Pons (tissue), 1 donor: ENCODE measurements at places on chromosomes 3 and 15.
A peak's percentile ranks its signal among the peaks of the same experiment; 100 is the strongest.

DNA sequence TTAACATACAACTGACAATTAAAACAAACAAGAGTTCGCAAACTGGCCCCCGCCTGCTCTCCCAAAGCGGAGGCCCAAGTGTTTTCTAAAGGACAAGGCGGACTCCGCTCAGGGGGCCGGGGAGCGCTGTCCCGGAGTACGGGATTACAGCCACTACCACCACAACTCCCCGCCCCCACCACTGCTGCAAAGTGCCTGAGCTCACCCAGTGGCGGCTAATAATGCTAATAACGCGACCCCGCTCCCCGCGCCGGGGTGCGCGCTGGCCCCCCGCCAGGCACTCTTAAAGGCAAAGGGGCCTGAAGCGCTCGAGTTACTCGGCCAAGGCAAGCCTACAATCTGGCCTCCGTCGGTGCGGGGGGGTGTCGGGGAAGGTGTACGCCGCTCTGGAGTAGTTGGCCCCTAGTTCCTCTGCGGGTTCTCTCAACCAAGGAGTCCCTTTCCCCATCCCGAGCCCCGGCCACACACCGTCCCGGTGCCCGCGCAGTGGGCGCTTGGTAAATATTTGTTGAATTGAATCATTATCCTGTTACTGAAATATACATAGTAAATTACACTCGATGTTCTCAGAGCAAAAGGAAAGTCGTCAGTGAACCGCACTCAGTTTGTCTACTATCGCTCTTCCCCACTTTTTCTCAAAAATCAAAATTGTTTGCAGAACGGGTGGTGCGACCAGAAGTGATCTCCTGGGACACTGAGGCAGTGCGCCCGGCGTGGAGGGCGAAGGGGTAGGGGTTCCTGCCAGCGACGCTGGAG is 827 bp downstream of the WNT5A start:
- DNase-seq = peak; percentile 39

DNA sequence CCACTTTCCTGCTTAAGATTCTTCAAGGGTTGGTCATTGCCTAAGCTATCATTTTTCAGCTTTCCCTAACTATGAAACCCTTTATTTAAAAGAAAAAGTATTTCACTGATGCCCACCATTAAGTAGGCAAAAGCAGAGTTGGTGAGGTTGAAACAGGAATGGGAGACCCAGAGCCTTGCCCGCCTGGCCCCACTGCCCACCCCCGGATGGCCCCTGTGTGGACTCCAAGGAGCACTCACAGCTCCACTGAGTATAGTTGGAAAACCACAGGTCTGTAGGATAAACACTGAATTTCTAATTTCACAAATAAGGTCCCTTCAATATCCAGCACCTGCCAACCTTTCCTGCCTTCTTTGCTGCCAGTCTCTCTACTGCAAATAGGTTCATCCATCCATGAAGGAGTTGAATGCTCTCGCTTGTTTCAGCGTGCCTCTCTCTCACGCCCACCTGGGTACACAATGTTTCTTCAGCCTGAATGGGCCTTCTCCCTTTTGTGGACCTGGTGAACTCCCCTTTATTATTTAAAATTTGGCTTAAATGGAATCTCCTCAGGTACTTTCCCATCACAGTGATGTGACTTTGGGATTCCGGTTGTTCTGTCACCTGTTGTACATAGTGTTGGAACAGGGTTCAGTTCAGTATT is 8.7 kb upstream of the ACAP2 start:
- DNase-seq = no peak

- DNase-seq = no peak
These were observed 16.1 kb upstream of the PLOD2 start for GRCh38 chr3:146177072-146177471.

DNA sequence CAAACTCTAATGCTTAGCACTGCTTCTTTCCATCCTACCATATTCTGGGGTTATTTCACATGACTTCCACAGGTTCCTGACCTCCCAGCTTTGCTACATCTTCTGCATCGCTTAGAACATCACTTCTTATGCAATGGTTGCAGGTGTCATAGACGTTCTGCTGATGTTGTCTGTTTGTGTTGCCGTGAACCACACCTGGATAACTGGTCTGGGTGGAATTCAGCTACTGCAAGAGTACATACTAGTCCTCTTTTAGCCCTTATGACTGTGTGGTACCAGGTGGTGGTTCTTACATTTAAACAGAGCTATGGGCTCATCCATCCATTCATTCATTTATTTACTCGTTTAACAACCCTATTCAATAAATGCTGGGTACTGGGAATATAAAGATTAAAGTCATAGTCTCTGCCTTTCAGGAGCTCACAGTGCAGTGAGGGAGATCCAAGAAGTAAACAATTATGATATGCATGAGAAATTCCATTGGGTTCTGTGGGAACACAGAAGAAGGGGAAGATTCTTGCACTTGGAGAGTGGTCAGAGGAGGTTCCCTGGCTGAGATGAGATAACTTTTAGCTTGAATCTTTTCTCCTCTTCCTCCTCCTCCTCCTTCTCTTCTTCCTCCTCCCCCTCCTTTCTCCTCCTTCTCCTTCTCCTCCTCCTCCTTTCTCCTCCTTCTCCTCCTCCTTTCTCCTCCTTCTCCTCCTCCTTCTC is 30.8 kb downstream of the TMEM45A start:
- no peak for DNase-seq

DNA sequence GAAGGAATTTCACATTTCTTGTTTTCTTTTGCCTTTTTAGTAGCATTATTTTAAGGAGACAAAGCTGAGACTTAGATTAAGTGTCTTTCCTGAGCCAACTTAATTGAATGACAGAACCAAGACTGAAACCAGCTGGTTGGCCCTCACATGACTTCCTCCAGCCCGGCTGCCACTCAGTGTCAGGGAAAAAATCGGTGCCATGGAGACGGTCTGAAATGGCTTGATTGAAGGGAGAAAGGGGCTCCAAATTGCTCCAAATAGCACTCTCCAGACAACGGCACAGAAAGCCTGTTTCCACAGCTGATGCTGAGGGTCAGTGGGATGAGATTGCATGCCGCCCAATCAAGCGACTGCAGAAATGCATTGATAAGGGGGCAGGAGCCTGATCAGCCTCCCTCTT is 475.2 kb upstream of the IL12A start:
- no peak for DNase-seq

DNA sequence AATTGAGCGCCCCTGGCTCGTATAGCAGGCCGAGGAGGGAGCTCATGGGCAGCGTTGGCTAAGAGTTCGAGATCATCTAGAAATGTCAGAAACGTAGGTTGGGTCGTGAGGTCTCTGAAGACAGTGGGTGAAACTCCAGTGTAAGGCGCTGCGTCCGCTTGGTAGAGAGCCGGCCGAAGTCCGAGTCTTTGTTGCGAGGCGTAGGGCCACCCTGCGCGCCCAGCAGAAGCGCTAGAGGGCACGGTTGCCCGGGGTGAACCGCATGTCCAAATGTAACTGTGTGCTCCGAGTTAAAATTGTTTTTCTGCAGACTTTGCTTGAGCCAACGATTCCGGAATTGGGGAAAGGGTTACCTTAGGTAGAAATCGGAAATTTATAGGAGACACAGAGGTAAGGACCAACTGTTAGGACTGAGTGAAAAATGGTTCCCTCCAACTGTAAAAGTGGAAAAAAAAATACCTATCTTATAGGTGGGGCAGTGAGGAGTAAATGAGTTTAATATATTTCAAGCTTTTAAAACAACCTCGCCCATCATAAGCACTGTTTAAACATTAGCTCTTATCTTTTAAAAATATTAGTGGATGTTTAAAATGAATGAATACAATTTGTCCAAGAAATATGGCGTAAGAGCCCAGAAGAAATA is 993 bp upstream of the SIAH2 start:
- DNase-seq = peak; percentile 82

GRCh38 chr15:32682977-32683630 is 34.7 kb upstream of the GREM1 start:
- no peak for DNase-seq

GRCh38 chr3:138186221-138186620 is 880 bp upstream of the ARMC8 start:
- no peak for DNase-seq

DNA sequence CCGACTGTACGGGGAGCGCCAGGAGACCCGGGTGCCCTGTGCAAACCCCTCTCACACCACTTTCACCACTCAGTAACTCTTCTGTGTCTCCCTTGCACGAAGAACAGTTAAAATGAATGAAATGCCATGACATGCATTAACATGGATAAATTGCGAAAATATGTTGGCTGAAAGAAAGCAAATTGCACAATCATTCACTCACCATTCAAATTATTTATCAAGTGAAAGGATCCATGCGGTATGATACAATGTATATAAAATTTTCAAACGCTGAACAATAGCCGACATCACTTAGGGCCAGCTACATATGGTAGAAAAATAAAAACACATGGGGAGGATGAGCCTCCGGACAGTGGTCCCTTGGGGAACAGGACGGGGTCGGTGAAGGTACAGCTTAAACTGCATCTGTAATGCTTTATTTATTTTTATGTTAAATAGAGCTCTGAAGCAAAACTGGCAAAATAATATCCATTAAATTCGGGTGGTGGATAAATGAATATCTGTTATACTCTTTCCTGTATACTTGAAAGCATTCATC is 45.9 kb downstream of the SLC12A8 start:
- DNase-seq = no peak

- no peak for DNase-seq
These were observed 421.8 kb upstream of the MCTP2 start for GRCh38 chr15:93809516-93809915.

GRCh38 chr3:141218162-141218835 is 13.3 kb upstream of the PXYLP1 start:
- DNase-seq = no peak

DNA sequence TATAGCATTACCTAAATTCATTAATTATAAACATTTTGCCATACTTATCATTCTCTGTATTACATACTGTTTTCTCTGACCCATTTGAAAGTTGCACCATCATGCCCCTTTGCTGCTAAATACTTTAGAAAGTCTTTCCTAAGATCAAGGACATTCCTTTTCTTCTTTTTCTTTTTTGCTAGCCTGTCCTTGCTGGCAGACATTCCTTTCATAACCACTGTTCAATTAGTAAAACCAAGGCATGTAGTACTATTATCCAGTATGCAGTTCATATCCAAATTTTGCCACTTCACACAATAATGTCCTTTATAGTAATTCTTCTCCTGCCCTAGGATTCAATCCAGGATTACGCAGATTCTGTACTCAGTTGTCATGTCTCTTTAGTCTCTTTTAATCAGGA is 321.0 kb upstream of the C2CD4B start:
- no peak for DNase-seq

DNA sequence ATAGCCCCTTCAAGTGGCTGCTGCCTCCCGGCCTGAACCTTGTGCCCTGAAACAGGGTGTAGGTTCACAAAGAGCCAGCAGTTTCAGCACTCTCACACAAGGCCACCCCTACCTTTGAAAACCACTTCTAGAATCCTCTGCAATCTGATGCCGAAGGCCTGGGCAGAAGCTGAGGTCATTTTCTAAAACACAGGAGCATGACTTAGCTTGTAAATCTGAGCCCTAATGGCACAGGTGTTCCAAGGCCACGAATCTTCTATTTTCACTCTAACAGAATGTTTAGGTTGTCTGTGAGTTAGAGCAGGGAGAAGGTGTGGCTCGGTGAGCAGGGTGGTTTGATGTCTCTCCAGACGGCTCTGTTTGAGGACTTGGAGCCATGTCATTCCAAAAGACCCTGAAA is 62.3 kb downstream of the SYNM start:
- no peak for DNase-seq

- no peak for DNase-seq
These were observed 259.2 kb upstream of the TLE3 start for GRCh38 chr15:70356919-70357318.

DNA sequence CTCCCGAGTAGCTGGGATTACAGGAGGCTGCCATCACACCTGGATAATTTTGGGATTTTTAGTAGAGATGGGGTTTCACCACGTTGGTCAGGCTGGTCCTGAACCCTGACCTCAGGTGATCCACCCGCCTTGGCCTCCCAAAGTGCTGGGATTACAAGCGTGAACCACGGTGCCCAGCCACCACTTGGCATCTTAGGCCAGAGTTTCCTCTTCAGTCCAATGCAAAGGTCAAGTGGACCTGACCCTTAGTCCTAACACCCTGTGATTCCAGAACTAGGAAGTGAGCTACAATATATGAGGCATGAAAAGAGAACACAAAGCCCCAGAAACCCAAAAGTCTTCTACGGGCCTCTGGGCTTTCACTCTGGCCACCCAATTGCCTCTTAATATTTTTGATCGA is 5.3 kb downstream of the MYLK start:
- DNase-seq = no peak

DNA sequence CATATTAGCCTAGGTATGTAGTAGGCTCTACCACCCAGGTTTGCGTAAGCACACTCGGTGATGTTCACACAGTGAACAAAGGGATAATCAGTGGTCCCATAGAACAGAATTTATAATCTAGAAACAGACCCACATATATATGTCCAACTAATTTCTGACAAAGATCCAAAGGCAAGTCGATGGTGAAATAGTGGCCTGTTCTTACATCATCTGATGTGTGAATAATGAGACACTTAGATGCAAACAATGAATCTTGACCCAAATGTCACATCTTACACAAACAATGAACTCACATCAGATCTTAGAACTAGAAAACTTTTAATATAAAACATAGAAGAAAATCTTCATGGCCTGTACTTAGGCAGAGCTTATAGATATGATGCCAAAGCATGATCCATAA is 17.6 kb upstream of the TM2D3 start:
- DNase-seq = no peak

DNA sequence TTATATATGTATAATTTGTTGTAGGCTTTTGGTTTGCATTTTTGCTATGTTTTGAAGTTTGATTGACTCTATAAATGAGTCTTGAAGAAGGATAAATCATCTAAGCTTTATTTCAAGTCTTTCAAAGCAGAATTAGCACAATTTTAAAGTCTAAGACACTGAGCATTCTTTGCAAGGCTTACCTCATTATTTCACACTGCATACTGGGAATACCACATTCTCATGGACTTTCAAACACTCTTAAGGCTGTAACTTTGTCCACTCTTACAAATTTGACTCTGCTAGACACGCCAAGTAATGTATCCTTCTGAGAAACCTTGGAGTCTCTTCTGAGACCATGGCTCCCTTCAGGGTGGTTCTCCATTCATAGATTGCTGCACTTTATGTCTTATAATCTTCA is 281.3 kb upstream of the COL8A1 start:
- DNase-seq = no peak

GRCh38 chr3:134485075-134485717 is 589 bp downstream of the ANAPC13 start:
- peak; percentile 61 for DNase-seq

- no peak for DNase-seq
These were observed 53.1 kb downstream of the CFAP20DC start for GRCh38 chr3:58996730-58997129.

- DNase-seq = no peak
These were observed 609.3 kb downstream of the GBE1 start for GRCh38 chr3:81152156-81152555.
